Left ventricle myocardium inferior (tissue), 1 donor: ENCODE measurements at places on chromosomes 4 and X. TPM values are rescaled to one million over a fixed set of nuclear protein-coding genes. Genes with fewer than 3 reads are reported as not detected.

Gene GLRA2
- total RNA-seq = not detected

Gene ERAS
- not detected for total RNA-seq

Gene USP9X
- 50.9 TPM for total RNA-seq

Gene GPR50
- total RNA-seq = not detected

Gene MAGEC2
- total RNA-seq = not detected

Gene NDUFB11
- 171 TPM for total RNA-seq

Gene FHIP1A
- total RNA-seq = 21.4 TPM

Gene TMEM144
- total RNA-seq = 11.4 TPM

Gene BMP2K
- 16.2 TPM for total RNA-seq

Gene ADAMTS3
- total RNA-seq = 0.60 TPM

Gene DRP2
- 0.14 TPM for total RNA-seq

Gene SPACA5
- total RNA-seq = not detected

Gene LDB2
- 29.6 TPM for total RNA-seq

Gene HTATSF1
- 63.6 TPM for total RNA-seq

Gene PPEF1
- total RNA-seq = 0.58 TPM

Gene NSUN7
- 0.91 TPM for total RNA-seq

Gene RADX
- total RNA-seq = 2.3 TPM

Gene GC
- not detected for total RNA-seq

Gene PLAC8
- total RNA-seq = 1.5 TPM

Gene WNK3
- 0.88 TPM for total RNA-seq

Gene CXCL5
- not detected for total RNA-seq

Gene MYOZ2
- 843 TPM for total RNA-seq

Gene BGN
- 84.3 TPM for total RNA-seq

Gene SLIT2
- total RNA-seq = 6.0 TPM

Gene SLC4A4
- total RNA-seq = 29.8 TPM

Gene BTK
- 1.3 TPM for total RNA-seq

Gene CLGN
- total RNA-seq = 47.0 TPM

Gene RHOXF2
- not detected for total RNA-seq

Gene UGT2B17
- total RNA-seq = not detected

Gene PKD2
- total RNA-seq = 11.7 TPM

Gene ZNF711
- 1.7 TPM for total RNA-seq

Gene HEPH
- 26.2 TPM for total RNA-seq

Gene S100G
- total RNA-seq = not detected

Gene AFM
- total RNA-seq = not detected

Gene RHOXF1
- not detected for total RNA-seq

Gene PRICKLE3
- total RNA-seq = 9.7 TPM

Gene ASMT
- not detected for total RNA-seq

Gene GATA1
- not detected for total RNA-seq

Gene NAP1L2
- total RNA-seq = 8.4 TPM

Gene CHRDL1
- total RNA-seq = 3.7 TPM

Gene PCDH19
- 0.38 TPM for total RNA-seq

Gene SHROOM3
- total RNA-seq = 16.2 TPM

Gene IQCM
- not detected for total RNA-seq

Gene GRPR
- total RNA-seq = 0.30 TPM

Gene TRIM60
- total RNA-seq = not detected

Gene TLR1
- total RNA-seq = 3.5 TPM

Gene GUCY1A1
- 43.0 TPM for total RNA-seq

Gene KCND1
- 0.30 TPM for total RNA-seq

Gene CT45A1
- total RNA-seq = not detected

Gene FRMD7
- total RNA-seq = 0.14 TPM

Gene ASB11
- total RNA-seq = 116 TPM

Gene HPSE
- total RNA-seq = 1.1 TPM

Gene PAGE4
- total RNA-seq = not detected

Gene EXOC1
- 20.3 TPM for total RNA-seq

Gene TMEM271
- not detected for total RNA-seq

Gene IGBP1
- 50.9 TPM for total RNA-seq

Gene APELA
- total RNA-seq = not detected

Gene CDKL2
- 0.11 TPM for total RNA-seq

Gene CITED1
- total RNA-seq = not detected

Gene ATP2B3
- not detected for total RNA-seq
